ENCODE measurements at places on chromosomes 11 and 22.

GRCh38 chr11:5631969-5632635 is 7.3 kb downstream of the TRIM34 start:
- no peak for DNase-seq

- no peak for DNase-seq
Measured at GRCh38 chr11:128587415-128587814, at the start of gene ETS1. Gene ETS1 (minus strand): TSS chr11:128587558. CDS start chr11:128573130, 14,428 bp downstream.

- DNase-seq = no peak
Measured at GRCh38 chr11:22192642-22193347, at the start of gene ANO5. Gene ANO5 (plus strand): TSS chr11:22193085. CDS start chr11:22193493, 408 bp downstream.

DNA sequence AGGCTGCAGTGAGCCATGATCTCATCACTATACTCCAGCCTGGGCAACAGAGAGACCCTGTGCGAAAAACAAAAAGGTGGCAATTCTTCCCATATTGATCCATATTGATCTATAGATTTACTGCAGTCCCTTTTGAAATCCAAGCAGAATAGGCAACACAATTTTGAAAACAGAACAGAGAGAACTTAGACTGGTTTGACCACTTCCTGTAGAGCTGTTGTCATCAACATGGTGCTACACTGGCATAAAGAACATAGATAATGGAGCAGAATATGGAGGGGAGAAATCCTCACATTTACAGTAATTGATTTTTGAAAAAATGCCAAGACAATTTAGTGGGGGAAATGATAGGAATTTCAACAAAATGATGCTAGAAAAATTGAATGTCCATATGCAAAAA is 34.1 kb downstream of the GRK3 start:
- DNase-seq = no peak

DNA sequence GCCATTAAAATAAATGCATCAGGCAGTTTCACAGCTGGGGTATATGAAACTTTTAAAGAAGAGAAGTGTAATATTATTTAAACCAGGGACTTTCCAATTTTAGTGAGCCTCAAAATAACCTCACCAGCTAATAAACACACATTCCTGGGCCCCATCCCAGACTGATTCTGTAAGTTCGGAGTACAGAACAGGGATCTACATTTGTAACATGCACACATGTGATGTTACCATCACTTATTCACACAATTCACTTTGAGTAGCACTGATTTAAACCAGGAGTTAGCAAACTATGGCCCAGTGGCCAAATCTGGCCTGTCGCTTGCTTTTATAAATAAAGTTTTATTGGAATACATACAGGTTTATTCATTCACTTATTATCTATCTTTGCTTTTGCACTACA is 62.0 kb downstream of the STK33 start:
- DNase-seq = no peak

Measured in choroid plexus epithelial cell (primary cell).